SW 1271 (cell line): ENCODE measurements at places on chromosomes 2 and 18.

DNA sequence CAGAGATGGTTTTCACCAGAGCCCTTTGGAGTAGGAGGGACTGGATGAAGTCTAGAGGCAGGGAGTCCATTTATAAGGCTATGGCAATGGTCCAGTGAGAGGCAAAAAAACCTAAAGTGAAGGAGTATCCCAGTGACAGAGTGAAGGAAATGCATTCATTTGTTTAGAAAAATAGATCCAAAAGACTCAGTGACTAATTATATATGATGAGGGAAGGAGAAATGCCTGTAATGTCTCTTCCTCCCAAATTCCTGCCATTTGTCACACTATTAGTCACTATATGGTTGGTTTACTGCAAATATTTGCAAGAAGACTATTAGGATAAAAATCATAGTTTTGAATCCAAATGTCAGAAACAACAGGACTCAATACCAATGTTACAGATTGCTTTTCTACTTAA is 104.2 kb downstream of the ZNF521 start:
- DNase-seq = no peak

- no peak for DNase-seq
These were observed 641.3 kb downstream of the DPP10 start for GRCh38 chr2:115083711-115084110.

GRCh38 chr2:215967590-215968378 is 45.6 kb downstream of the MREG start:
- no peak for DNase-seq

DNA sequence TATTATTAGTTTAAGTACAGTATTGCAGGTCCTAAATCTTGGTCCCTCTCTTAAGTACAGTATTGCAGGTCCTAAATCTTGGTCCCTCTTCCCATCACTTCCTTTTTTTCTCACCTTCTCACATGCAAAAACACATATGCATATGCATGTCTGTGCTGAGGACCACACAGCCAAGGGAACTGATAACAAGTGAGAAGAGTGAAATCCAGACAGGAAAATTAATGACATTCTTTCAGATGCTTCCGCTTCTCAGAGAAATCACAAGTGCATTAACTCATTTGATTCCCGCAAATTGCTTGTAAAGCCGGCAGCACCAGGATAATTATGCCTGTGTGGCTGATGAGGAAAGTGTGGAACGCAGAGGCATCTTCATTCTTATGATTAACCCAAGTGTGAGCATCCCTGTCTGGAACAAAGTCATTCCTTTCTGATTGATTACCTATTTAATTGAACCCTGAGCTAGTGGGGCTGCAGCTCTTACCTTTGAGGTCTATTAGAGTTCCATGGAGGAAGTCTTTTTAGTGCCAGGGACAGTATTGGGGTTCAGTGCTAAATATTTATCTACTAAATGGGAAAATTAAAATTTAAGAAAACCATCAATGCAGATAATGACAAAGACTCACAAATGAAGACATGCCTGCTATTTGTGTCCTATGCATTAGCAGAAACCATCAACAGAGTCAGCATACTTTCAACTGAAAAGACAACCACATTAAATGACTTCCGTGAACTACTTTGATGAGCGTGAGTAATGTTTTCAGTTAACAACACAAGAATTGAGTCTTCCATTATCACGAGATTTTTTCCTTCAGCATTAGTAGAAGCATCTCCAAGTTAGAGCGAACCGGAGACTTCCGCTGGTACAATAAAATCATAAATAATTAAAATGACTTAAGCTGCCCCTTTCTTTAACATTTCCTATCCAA is 220.4 kb upstream of the SLC35G4 start:
- no peak for DNase-seq
